ENCODE measurements at places on chromosomes 3 and 15. TPM values are rescaled to one million over a fixed set of nuclear protein-coding genes. Genes with fewer than 3 reads are reported as not detected.

DNA sequence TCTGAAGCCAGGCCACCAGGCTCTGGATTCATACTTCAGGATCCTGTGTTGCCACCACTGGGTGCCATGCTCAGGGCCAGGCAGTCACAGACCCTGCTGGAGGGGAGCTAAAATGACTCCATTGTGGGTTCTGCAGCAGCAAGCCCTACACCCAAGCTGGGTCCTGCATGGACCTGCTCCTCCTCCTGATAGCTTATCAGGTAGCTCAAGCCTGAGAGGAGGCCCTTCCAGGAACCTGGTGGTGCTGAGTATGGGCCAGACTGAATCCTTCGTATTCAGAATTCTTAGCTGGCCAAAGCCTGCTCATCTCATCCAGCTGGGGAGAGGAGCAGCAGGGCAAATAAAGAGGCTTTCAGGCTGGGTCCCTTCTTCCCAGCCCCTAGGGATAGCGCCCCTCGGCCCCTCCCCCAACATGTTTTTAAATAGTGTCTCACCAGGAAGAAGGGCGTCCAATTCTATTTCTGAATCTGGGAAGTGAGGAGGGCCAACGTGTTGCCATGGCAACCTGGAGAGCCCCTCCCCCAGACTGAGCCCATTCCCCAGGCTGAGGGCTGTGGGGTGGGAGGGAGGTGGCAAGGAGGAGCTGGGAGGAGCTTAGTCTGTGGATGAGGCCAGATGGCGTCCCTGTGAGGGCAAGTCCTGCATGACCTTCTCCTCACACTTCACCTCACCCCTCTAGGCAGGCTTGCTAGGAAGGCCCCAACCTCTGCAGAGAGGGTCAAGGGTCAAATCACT lies 11.0 kb upstream of the CAMKV start:
- DNase-seq: no peak

The HTR3E gene
- polyA plus RNA-seq: not detected

DNA sequence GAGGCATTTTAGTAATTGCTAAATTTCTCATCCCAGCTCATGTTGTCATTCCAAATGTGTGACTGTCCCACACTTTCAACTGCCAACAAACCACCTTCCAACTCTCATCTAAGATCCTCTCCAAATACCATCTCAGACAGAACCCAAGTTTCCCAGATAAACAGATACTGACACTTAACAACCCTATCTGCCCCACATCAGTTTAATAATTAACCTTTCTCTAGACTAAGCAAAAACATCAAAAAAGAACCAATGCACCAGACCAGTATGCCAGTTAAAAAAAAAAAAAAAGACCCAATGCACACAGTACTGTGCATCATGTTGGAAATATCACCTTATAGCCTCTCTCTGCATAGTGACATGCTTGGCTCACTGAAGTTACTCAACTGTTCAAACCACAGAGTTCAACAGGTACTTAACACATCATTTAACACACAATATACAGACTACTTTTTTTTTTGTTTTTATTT lies 5.5 kb downstream of the SFMBT1 start:
- no peak for DNase-seq

The DUOXA1 gene
- 0.42 TPM for polyA plus RNA-seq

- no peak for DNase-seq
Measured at GRCh38 chr3:153855772-153856171, 265.4 kb upstream of the ARHGEF26 start.

GRCh38 chr3:153268564-153269279 lies 106.7 kb downstream of the RAP2B start:
- no peak for DNase-seq

GRCh38 chr15:25783607-25784540 lies 79.3 kb downstream of the ATP10A start:
- DNase-seq: no peak

The NAALADL2 gene
- 17.1 TPM for polyA plus RNA-seq

DNA sequence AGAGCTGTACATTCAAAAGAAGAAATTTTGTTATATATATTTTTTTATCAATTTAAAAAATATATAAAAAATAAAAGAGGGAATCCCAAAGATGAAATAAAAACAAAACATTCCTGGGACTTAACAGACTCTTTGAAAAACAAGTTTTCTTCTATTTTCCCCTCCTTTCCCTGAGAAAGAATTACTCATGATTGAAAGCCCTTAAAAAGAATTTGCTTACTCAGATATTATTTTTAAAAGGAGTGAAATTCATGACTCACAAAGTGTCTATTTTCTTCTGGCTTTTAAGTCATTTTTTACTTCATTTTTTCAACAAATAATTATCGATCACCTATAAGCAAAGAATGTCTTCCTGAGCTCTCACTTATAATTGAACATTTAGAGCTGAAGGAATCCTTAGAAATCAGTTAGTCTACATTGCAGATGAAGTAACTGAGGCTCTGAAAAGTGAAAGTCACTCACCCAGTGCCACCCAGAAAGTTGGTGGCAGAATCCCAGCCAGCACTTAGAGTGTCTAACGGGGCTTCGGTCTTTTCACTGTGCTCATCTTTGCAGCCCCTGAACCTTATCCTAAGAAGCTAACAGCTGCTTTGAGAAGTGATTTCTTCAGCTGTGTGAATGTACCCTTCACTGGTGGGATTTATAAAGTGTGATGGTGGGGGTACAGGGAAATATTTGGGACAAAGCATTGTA lies 42.5 kb upstream of the NUDT16 start:
- no peak for DNase-seq

DNA sequence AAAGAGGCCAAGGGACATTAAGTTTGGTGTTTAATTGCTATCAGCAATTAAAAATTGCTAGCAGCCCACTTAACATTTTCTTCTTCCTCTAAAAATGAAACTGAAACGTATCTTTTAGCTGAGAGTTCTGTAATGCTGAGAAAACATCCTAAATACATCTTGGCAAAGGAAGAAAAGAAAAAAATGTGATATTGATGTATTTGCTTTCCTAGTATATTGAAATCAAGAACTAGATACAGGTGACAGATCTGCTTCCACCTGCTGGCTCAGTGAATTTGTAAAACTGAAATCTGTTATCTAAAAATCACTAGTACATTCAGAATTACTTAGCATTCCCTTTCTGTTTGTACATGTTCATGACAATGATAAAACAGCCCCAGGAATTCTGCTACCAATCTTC lies 283.2 kb downstream of the ZBTB20 start:
- no peak for DNase-seq

- DNase-seq: no peak
Measured at GRCh38 chr15:67824976-67825880, at the start of gene SKOR1. Gene SKOR1 (plus strand): TSS chr15:67825509. CDS start chr15:67825603, 94 bp downstream.

DNA sequence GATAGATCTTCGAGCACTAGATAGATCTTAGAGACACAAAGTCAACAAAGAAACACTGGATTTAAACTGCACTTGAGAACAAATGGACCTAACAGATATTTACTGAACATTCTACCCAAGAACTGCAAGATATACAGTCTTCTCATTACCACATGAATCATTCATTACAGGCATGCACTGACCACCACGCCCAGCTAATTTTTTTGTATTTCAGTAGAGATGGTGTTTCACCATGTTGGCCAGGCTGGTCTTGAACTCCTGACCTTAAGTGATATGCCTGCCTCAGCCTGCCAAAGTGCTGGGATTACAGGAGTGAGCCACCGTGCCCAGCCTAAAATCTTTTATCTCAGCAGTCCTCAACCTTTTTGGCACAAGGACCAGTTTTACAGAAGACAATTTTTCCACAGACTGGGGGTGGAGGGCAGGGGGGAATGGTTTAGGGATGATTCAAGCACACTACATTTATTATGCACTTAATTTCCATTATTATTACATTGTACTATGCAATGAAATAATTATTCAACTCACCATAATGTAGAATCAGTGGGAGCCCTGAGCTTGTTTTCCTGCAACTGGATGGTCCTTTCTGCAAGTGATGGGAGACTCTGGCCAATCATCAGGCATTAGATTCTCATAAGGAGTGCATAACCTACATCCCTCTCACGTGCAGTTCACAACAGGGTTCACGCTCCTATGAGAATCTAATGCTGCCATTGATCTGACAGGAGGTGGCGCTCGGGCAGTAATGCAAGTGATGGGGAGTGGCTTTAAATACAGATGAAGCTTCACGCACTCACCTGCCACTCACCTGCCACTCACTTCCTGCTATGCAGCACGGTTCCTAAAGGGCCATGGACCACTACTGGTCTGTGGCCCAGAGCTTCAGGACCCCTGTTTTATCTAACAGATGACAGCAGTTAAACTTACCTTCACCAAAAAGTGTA lies 21.7 kb downstream of the CSNK1G1 start:
- no peak for DNase-seq

The MAP1A gene
- polyA plus RNA-seq: 9.0 TPM

DNA sequence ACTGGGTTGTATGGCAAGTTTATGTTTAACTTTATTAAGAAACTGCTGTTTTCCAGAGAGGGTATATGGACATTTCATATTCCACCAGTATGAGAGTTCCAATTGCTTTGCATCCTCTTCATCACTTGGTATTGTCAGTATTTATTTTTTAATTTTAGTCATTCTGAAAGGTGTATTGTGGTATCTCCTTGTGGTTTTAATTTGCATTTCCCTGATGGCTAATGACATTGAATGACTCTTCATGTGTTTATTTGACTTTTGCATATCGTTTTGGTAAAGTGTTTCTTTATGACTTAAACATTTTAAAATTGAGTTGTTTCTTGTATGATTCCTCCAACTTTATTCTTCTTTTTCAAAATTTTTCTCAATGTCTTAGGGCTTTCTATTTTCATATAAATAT lies 44.4 kb downstream of the IL1RAP start:
- DNase-seq: no peak

DNA sequence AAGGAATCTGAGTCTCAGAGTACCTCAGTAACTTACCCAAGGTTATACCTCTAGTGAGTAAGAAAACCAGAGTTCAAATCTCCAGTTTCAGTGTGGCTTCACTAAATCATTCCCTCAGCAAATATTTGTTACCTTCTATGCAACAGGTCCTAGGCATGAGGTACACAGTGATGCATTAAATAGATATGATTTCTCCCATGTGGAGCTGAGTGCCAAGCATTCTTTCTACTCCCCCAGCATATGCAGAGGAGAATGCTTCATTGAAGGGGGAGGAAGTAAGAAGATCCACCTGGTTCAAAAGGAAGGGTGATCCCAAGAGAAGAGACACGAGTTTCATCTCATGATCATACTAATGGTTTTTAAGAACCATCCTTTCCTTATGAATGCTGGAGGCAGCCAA lies 6.8 kb upstream of the MTHFS start:
- DNase-seq: no peak

DNA sequence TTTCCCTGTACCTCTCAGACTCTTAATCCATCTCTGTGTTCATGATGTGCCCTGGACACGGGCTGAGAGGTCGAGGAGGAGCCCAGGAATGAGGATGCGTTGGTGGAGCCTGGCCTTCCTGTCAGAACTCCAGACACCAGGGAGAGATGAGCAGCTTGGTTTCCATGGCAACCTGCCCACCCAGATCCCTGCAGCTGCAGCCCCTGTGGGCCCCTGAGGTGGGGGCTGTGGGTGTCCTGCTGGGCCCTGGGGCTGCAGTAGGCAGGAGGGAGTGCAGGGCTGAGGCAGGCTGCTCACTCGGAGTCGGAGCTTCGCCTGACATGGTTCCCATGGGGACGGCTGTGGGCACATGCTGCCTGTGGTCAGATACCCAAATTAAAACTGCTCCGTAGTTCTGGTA lies 7.7 kb upstream of the SCN10A start:
- DNase-seq: no peak

GRCh38 chr3:25940935-25941334 lies 151.0 kb downstream of the OXSM start:
- no peak for DNase-seq

- no peak for DNase-seq
Measured at GRCh38 chr15:92878593-92879053, 21.5 kb upstream of the CHD2 start.

The RTP3 gene
- not detected for polyA plus RNA-seq

GRCh38 chr3:141170678-141171295 lies 60.8 kb upstream of the PXYLP1 start:
- DNase-seq: no peak

- no peak for DNase-seq
Measured at GRCh38 chr15:33467146-33467815, 156.5 kb downstream of the RYR3 start.

The UCN2 gene
- 0.65 TPM for polyA plus RNA-seq

The GPR156 gene
- 3.1 TPM for polyA plus RNA-seq

The CASR gene
- polyA plus RNA-seq: 25.1 TPM

GRCh38 chr15:98713585-98714001 lies 65.3 kb downstream of the IGF1R start:
- no peak for DNase-seq

- no peak for DNase-seq
Measured at GRCh38 chr3:44988073-44988472, 12.0 kb downstream of the EXOSC7 start.

DNA sequence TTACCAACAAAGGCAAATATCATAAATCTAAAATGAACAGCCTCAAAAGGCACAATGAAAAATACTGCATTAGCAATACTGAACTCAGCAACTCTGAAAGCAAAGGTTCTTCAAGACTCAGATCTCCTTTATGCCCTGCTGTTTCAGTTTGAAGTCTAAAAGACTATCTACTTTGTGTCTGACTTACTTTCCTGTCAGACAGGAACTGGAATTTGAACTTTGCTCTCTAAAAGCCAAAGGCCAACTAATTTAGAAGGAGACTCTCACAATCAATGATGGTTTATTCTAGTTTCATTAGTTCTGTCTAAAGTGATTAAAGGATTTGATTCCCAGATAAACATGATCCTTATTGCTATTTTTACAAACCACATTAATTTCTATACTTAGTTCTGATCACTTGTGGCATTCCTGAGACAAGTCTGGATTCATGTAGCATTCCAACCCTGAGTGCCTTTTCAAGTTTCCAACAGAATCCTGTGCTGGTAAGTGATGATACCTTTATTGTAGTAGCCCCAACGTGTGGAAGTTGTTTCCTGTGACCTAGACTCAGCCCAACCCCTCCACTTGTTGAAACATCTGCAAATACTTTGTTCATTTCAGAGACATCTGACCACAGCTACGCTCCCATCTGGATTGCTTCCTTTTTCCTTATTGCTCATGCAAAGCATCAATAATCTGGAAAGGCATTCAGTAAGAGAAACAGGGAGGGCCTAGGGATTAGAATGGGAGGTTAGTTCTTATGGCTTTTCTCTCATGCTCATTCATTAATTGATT lies 14.9 kb upstream of the LEKR1 start:
- DNase-seq: no peak

- no peak for DNase-seq
Measured at GRCh38 chr15:71055461-71055860, 59.8 kb upstream of the THSD4 start.

DNA sequence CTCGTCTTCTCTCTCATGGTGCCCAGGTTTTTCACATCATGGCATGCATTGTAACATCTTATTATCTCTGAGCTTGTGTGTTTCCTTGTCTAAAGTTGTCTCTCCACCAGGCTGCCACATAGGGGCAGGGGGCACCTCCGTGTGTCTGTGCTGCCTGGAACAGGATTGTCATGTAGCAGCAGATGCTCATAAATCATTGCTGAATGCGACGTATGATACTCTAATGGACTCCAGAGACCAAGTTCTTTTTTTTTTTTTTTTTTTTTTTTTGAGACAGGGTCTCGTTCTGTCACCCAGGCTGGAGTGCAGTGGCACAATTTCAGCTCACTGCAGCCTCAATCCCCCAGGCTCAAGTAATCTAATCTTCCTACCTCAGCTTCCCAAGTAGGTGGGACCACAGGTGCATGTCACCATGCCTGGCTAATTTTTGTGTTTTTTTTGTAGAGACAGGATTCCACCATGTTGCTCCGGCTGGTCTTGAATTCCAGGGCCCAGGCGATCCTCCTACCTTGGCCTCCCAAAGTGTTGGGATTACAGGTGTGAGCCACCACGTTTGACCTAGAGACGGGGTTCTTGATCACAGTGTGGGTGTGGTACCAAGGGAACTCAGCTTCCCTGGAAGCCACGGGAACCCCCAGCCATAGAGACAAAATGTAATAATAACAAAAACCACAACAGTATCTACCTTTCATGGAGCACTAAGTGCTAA lies 4.7 kb upstream of the DNASE1L3 start:
- DNase-seq: no peak

GRCh38 chr3:33722626-33723370 lies 4.7 kb upstream of the CLASP2 start:
- no peak for DNase-seq
